ENCODE measurements at places on chromosomes 3 and 15.

GRCh38 chr3:155233213-155233612, 60.3 kb downstream of the STRIT1 start:
- no peak for DNase-seq

GRCh38 chr3:70914862-70915261, 602.4 kb upstream of the MDFIC2 start:
- no peak for DNase-seq

DNA sequence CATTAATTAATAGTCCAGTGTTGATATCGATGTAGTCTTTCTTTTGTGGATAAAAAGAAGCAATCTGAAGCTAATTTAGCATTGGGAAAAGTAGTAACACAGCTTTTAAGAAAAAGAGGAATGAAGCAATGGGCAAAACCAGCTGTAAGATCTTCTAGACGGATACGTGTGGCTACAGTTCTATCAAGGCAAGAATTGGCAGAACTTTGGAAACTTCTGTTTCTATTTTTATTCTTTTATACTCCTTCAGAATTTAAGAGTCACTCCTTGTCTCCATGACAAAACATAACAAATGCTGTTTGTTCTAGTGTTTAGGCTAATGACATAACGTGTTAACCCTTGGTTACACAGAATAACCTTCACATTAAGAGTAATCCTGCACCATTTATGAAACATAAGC, 289.2 kb downstream of the ROBO2 start:
- DNase-seq, result no peak

DNA sequence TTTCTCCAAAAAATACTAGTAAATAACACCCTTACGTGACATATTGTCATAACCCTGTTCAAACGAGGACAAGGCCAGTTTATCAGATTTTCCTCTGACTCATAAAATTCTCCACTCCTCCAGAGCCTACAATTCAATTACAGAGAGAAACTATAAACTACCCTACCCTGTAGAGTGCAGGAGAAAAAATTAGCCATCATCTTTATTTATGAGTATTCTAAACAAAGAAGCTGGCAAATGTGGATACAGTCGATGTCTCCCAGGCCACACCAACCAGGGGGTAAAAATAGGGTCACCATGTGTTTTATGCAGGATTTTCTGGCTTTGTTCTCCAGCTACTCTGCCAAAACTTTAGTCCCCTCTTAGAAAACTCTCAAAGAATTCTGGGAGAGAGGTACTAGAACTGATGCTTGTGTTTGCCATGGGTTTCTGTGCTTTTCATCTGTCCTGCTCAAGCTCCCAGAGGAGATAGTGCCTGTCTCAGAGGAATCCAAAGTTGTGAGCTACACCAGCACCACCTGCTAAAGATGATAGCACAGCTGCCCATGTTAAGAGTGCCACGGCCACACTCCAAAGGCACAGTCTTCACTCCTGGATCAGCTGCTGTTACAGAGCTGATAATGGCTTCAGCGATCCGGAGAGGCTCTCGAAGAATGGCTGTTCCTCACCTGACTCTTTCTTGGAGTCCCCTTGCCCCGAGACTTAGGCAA, 150.2 kb downstream of the IMPG2 start:
- DNase-seq, result no peak

- DNase-seq, result no peak
Observed at GRCh38 chr15:81776976-81777375, 268.8 kb downstream of the MEX3B start.

GRCh38 chr3:78041486-78041885, 1001.6 kb downstream of the ROBO2 start:
- no peak for DNase-seq

DNA sequence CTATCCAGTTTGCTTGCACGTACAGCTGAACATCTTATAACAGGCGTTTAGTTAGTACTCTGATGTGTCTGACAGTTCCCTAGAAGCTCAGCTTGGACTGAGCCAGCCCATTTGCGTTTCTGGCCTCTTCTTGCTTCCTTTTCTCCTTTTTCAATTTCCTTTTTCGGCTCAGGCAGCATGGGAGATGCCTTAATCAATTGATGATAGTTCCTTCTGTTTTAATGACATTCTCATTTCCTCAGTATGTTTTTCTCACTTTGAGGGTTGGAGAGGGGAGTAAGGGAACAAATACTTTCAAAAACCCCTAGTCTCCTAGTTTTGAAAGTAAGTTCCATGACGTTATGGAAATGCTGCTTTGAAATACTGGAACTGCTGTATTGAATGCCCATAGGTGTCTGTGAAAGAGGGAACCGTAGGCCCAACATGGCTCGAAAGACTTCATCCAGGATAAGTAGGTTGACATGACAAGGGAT, 18.9 kb downstream of the IL1RAP start:
- no peak for DNase-seq

DNA sequence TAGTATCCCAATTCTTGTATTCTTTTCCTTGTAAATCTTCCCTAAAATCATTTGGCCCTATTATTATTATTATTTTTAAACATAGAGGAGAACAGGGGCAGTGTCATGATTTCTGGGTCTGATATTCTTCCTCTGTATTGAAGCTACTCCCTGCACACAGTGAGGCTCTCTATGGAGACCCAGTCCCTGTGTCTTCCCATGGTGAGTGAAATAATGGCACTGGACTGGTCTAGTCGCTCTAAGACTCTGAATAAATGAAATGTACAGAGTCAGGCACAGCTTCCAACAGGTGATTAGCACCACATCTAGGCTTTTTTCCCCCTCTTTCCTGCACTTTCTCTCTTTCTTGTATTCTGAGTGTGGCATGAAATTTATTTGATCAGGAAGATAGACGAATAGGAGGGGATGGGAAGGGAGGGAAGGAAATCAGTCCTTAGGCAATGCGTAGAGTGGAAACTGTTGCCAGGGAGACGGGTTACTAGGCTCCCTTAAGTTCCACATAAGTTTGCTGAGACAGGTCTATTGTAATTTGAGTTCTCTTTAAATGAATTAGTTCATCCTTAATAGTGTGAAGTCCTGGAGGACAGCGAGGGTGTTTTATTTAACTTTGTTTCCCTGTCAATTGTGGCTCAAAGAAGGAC, 49.0 kb upstream of the NDN start:
- no peak for DNase-seq

- DNase-seq, result no peak
Observed at GRCh38 chr15:39159833-39160232, 421.0 kb upstream of the THBS1 start.

GRCh38 chr3:37491776-37492175, 317.4 kb upstream of the LRRFIP2 start:
- no peak for DNase-seq

DNA sequence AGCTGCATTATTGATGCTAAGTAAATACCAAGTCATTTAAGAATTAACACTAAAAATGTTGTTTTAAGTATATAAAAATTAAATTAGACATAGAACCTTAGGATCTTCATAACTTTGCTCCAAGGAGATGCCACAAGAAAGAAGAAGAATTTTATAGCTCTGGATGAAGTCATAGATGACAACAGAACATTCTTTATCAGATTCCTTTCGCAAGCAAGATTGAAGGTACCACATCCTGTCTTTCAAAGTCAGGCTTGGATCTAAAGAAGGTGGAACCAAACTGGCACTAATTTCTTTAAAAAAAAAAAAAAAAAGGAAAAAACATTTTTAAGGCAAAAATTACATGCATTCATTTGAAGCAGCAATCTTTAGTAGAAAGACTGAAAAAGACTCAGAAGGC, 62.5 kb downstream of the POLQ start:
- no peak for DNase-seq

DNA sequence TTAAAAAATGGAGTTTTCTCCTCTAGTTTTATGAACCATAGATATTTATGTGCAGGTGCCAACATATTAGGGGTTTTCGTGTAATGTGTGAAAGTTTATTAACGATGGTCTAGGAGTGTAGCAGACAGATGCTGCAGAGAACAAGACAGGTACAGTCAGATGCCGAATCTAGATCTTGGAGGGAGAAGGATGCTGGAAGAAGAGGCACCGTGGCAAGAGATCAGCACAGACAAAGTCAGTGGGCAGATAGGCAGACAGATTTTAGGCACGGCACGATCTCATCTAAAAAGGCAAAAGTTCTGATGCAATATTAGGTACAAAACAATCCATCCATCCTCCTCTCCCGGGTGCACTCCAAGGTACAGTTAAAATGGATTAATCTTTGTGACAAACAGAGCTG, 161.6 kb downstream of the TIGIT start:
- DNase-seq, result no peak

- DNase-seq, result no peak
Observed at GRCh38 chr3:58218904-58219303, 8.1 kb upstream of the DNASE1L3 start.

DNA sequence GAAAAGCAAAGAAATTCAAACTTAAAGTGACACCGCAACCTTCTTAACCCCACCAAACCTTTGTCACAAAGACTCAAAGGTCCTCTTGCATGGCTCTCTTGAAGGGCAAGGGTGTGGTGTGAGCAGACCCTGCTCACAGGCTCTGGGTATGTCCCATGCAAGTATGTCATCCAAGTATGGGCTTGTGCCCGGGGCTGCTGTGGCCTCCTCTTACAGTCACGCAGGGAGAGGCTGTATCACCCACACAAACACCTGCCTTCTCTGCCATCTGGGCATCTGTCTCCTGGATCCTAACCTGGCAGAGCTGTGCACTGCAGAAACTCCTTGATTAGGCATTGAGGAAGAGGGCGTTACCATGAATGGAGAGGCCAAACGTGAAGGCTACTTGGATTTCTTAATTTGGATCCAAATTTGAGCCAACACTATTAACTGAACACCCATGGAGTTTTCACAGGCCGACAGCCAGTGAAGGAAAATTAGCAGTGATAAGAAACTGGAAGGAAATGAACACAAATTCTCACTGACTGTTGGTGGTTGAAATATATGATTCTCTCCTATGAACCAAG, 146.6 kb downstream of the DUT start:
- DNase-seq, result no peak

DNA sequence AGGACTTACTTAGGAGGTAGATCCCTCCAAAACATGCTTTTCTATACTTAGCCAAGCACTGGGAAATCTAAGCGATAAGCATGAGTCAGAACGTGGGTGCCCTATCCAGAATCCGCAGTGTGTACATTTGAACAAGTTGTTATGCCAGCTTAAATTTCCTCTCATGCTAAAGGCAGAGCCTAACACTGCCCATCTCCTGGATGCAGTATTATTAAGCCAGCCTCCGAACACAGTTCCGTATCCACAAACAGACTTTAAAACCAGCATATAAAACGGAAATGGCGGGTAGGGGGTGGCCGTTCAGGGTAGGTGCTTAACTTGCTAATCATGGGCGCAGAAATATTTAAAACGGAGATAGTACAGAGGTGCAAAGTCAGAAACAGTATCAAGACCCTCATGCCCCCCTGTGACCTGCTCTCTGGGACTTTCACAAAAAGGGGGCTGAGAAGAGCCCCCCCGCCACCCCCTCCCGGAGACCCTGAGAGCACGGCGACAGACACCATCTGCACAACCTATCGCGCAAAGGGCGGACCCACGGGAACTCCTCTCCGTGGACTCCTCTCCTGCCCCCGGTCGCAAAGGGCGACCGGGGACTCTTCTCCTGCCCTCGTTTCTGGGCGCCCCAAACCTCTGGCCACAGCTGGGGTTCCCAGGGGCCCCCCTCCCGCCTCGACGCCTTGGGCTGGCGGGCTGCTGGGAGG, 889 bp upstream of the LRRIQ4 start:
- DNase-seq, result no peak

DNA sequence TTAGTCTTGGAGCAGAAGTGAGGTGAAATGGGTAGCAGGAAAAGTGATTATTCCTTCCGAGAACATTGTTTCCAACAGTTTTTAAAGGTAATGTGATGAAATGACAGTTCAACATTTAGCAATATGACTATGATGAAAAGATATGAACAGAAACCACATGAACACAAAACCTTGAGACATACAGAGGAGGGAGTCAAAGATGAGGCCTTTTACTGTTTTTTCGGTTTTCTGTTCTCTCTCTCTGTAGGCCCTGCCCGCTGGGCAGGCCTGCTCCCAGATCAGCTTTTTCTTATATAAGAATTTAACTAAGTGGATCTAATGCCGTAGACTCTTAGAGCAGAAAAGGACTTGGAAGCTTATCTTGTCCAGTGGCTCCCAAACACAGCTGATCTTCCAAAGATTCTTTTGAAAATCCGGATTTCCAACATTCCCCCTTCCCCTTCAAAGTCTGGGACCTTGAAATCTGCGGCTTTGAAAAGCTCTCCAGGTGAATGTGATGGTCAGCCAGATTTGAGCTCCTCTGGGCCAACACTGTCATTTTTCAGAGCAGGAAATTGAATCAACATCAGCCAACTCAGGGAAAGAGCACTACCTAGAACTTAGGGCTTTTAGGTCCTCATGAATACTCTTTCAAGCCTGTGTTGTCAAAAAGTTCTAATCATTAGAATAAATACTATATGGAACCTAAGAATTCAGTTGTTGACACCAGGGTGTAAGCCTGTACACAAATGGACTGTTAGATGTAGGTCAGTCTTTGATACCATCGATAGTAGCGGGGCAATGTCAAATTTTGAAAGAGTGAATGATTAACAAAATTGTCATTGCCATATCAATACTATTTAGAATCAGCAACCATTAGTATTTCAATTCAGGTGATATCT, 372.7 kb downstream of the SHQ1 start:
- no peak for DNase-seq

GRCh38 chr15:61921093-61921492, 139.2 kb downstream of the VPS13C start:
- no peak for DNase-seq

DNA sequence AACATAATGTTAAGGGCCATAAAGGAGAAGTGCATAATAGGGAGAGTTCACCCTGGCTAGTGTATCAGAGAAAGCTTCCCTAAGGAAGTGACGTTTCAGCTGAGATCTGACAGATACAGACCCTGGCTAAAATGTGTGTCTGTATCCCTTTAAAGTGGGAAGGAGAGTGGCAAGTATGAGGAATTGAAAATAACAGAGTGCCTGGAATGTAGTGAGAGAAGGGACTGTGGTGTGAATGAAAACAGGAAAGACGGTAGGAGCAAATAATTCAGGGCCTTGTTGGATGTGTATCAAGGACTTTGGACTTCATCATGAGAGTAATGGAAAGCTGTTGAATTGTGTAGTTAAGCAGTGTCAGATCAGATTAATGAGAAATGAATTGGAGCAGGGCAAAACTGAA, 30.5 kb downstream of the NEO1 start:
- no peak for DNase-seq

GRCh38 chr3:152834191-152834775, 648 bp upstream of the P2RY1 start:
- no peak for DNase-seq

DNA sequence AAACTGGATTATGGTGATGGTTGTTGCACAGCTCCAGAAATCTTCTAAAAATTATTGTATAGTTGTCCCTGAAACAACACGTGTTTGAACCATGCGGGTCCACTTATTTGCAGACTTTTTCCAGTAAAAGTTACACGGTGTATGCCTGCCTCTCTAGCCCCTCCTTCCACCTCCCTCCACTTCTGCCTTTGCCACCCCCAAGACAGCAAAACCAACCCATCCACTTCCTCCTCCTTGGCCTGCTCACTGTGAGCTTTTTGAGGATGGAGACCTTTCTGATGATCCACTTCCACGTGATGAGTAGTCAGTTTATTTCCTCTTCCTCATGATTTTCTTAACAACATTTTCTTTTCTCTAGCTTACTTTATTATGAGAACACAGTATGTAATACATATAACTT, 5.4 kb downstream of the CYFIP1 start:
- no peak for DNase-seq

GRCh38 chr15:66824424-66824823, 122.4 kb downstream of the SMAD6 start:
- no peak for DNase-seq

All from stimulated activated CD8-positive, alpha-beta memory T cell treated with anti-CD3 and anti-CD28 coated beads, Interleukin-12 subunit alpha, Interleukin-12 subunit beta, amount 100 ng/mL, for 1 hour (primary cell).